ENCODE measurements at places on chromosomes 2 and 18. TPM values are rescaled to one million over a fixed set of nuclear protein-coding genes. Genes with fewer than 3 reads are reported as not detected.

Gene IDH1
- 76.3 TPM for total RNA-seq

Gene CYP20A1
- 31.5 TPM for total RNA-seq

Gene TTR
- total RNA-seq = 1.1 TPM

Gene MEP1B
- total RNA-seq = not detected

Gene IL37
- not detected for total RNA-seq

Gene GKN2
- total RNA-seq = 103 TPM

Gene POTEJ
- total RNA-seq = 1.8 TPM

Gene TUBA4A
- 15.6 TPM for total RNA-seq

Gene FAM110C
- 3.0 TPM for total RNA-seq

Gene LOXHD1
- 3.1 TPM for total RNA-seq

Gene CRYBA2
- not detected for total RNA-seq

Gene TTN
- 47.4 TPM for total RNA-seq

Gene PSMA8
- not detected for total RNA-seq

Gene ALPP
- total RNA-seq = 7.0 TPM

Gene MC4R
- not detected for total RNA-seq

Gene ZNF892
- 2.7 TPM for total RNA-seq

Data from lung (tissue), 17 donors.